ENCODE measurements at places on chromosomes 7 and 10.

DNA sequence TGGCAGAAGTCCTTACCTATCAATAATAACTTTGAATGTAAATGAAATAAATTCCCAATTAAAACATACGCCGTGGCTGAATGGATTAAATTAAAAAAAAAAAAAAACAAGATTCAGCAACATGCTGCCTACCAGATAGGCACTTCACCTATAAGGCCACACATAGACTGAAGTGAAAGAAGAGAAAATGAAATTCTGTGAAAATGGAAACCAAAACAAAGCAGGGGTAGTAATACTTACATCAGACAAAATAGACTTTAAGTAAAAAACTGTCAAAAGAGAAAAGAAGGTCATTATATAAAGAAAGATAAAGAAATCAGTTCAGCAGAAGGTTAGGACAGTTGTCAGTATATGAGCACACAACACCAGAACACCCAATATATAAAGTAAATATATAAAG is 55.3 kb downstream of the TCAF1 start:
- DNase-seq = no peak

DNA sequence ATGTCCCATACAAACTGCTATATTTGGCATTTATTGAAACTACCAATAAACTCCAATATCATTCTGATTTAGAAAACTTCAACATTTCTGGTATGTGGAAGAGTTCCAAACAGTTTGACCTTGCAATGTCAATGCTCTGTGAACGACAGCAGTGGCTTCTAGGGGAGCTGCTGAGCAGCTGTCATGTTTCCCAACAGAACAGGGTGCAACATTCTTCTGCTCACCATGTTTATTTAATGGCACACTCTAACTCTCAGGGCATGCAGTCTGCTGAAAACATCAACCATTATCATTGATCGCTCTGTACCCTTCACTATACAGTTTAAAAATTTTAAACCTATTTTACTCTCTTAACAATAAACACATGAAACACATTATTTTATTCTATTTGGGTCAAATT is 25.9 kb downstream of the LMOD2 start:
- DNase-seq = no peak

DNA sequence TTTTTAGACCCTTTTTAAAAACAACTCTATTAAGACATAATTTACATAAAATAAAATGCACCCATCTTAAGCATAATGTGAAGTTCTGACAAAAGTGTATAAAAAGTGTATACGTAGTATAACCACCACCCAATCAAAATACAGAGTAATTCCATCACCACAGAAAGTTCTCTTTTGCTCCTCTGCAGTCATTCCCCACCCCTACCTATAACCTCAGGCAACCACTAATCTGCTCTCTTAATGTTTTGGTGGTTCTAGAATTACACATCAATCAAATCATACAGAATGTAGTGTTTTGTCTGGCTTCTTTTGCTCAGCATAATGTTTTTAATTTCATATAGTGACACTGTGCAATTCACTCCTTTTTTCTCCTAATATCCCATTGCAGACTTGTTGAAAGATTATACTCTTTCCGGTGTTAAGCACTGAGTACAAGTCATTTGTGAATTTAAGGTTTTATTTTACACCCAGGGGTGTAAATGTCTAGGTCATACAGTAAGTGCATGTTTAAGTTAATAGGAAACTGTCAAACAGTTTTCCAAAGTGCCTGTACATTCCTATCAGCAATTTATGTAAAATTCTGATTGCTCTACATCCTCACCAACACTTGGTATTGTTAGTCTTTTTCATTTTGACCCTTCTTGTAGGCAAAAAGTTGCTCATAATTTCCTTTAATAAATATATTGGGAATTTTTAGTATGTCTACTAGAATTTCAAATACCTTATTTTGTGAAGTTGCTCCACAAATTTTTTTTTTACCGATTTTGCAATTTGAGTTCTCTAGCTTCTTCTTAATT is 86.3 kb downstream of the ZFAND4 start:
- DNase-seq = no peak

GRCh38 chr7:3174515-3175284 is 126.4 kb upstream of the SDK1 start:
- no peak for DNase-seq

- DNase-seq = no peak
These were observed 391.4 kb downstream of the NRG3 start for GRCh38 chr10:82266438-82266837.

DNA sequence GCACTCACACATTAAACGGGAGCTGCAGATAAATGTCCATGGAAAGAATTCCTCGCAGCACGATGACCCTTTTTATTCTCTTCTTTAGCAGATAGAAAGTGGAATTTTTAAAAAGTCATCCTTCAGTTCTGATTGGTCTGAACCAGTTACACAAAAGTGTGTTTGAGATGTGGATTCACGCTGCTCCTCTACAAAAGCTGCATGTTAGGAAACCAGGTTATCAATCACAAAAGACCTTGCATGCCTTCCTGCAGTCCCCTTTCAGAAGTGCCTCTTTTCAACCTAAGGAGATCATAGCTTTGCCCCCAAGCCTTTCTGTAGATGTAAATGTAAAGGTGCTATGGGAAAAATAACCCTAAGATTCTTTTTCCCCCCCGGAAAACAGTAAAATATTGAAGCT is 299.7 kb downstream of the PLXDC2 start:
- no peak for DNase-seq

DNA sequence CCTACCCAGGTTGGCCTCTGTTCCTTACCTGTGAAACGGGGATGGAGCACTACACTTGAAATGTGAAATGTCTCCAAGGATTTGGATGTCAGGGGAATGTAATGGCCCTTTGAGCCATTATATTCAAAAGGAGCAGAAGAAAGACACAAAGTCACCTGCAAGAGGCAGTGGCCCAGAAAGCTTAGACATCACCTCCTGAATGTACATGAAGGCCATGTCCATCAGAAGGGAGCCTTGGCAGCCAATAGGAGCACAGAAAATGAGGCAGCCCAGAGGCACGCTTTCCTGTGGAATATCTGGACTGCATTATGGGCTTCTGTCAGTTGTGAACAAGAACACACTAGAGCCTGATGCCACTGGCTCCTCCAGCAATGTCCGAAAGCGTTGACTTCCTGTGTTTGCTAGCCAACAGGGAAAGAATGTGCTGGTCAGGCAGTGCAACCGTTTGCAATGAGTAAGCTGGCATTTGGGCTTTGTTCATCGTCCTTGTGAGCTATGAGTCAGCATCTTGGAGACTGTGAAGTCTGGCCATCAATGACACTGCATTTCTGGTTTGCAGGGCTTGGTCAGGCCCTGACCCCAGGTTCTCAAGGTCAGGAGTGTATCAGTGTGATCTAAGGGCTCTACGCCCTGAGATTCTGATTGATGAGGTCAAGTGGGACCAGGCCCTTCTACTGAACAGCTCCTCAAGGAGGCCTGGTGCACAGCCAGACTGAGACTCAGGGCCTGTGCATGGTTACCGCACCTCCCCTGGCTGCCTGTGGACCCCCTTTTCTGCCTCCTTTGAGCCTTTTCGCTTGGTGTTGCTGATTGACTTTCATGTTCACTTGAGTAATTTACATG is 222.4 kb downstream of the RPS24 start:
- no peak for DNase-seq

GRCh38 chr7:137169282-137169698 is 174.2 kb downstream of the PTN start:
- DNase-seq = no peak

- DNase-seq = no peak
These were observed 10.6 kb upstream of the BPGM start for GRCh38 chr7:134636008-134636449.

GRCh38 chr7:27215356-27215755 is 15.5 kb upstream of the HOXA13 start:
- DNase-seq = no peak

All from activated CD4-positive, CD25-positive, alpha-beta regulatory T cell treated with anti-CD3 and anti-CD28 coated beads, Interleukin-2, amount 50 U/mL, for 72 hours (primary cell).